H1 (cell line): ENCODE measurements at places on chromosomes 11 and 22. TPM values are rescaled to one million over a fixed set of nuclear protein-coding genes. Genes with fewer than 3 reads are reported as not detected.

- DNase-seq: no peak
Measured at GRCh38 chr22:49391436-49391835, 436.2 kb downstream of the BRD1 start.

- no peak for DNase-seq
Measured at GRCh38 chr11:108934289-108934688, 269.4 kb downstream of the DDX10 start.

ZC3H7B gene
- total RNA-seq: 77.3 and 78.6 TPM in 2 replicates

GRCh38 chr11:27977031-27977430 is 130.9 kb downstream of the KIF18A start:
- no peak for DNase-seq

PPFIBP2 gene
- 9.8 and 11.7 TPM in 2 replicates for total RNA-seq

FXYD2 gene
- total RNA-seq: 0.99 and 1.1 TPM in 2 replicates

- DNase-seq: no peak
Measured at GRCh38 chr22:20207277-20208025, 56.6 kb upstream of the CCDC188 start.

DNA sequence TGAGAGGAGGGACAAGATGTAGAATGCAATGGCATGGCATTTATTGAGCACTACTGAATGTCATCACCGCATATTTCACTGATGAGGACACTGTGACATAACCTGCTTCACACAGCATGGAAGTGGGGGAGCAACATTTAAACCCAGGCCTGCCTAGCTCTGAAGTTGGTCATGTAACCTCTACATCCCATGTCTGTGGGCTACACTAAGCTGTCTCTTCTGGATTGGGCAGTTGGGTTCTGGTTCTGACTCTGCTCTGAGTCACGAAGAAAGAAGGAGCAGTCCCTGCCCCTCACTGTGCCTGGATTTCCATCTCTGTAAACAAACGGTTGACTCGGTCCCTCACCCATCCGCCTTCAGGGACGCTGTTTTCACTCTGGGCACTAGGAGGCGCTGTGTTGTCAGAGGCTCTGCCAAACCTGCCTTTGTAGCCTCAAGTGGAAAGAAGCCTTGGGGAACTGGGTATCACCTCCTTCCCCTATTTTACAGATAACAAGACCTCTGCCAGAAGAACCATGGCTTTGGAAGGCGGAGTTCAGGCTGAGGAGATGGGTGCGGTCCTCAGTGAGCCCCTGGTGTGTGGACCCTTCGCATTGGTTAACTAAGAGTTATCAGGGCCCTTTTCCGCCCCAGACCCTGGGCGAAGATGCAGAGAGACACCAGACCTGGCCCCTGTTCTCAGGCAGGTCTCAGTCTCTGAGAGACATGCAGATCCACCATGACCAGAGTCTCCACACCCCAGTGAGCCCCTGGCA is 12.7 kb upstream of the ARHGEF17 start:
- DNase-seq: no peak

- no peak for DNase-seq
Measured at GRCh38 chr11:126186708-126187529, 24.5 kb downstream of the RPUSD4 start.

DNA sequence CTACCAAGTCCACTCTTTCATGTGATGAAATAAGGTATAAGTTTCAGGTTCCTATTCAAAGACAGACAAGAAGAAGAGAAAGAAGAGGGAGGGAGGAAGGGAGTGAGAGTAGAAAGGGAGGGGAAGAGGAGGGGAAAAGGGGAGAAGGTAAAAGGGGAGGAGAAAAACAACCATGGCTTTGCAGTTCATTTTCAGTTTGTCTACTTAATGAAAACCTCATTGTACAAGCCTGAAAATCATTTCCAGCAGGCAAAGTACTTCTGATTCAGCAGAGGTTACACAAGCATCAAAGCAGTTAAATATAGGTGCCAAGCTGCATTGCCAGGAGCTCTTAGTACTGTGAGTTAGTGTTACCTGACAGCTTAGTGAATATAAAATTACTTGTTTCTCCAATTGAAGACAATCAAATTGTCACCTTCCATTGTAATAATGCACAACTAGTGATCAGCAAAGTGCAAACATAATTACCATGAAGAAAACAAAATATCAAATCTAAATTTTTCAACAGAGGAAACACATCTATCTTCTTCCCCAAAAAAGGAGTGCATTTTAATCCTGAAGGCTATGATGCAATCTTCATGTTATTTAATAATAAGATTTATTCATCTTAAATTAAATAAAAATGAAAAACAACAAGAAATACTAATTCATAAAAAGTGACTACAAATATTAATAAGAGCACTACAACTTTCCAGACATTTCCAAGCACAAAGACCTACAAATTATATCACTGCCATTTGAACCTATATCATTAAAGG is 8.2 kb downstream of the SOX6 start:
- no peak for DNase-seq
